ENCODE measurements at places on chromosomes 7 and 10.
A peak's percentile ranks its signal among the peaks of the same experiment; 100 is the strongest.

DNA sequence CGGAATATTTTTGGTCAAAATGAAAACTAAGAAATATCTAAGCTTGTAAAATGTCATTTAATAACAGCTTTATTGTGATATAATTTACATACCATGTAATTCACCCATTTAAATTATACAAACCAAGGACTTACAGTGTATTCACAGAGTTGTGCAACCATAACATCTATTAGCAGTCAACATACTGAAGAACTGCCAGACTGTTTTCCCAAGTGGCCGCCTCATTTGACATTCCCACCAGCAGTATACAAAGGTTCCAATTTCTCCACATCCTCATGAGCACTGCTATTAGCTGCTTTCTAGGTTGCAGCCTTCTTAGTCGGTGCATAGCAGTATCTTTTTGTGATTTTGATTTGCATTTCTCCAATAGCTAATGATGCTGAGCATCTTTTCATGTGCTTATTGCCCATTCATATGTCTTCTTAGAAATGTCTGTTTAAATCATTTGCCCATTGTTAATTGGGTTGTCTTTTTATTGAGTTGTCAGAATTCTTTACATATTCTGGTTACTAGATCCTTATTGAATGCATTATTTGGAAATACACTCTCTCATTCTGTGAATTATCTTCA, 153.0 kb upstream of the FGFR2 start:
- no peak for DNase-seq

GRCh38 chr10:128373071-128373749, 247.0 kb upstream of the MKI67 start:
- no peak for DNase-seq

DNA sequence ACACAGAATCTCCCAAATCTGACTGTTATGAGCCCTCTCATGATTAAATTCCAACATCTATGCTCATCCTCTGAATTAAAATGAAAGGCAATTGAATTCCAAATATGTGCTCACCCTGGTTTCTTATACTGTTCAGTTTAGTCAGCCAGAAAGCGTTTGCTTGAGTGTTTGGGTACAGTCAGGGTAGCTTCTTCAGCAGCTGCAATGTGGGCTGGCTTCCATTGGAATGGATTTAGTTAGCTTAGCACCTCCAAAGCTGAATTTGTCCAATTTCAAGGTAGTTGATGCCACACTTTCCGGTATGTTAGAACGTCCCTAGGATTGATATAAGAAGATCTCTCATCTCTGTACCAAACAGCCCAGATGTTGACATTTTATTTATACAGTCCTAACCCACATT, 9.3 kb downstream of the KLHL7 start:
- no peak for DNase-seq

DNA sequence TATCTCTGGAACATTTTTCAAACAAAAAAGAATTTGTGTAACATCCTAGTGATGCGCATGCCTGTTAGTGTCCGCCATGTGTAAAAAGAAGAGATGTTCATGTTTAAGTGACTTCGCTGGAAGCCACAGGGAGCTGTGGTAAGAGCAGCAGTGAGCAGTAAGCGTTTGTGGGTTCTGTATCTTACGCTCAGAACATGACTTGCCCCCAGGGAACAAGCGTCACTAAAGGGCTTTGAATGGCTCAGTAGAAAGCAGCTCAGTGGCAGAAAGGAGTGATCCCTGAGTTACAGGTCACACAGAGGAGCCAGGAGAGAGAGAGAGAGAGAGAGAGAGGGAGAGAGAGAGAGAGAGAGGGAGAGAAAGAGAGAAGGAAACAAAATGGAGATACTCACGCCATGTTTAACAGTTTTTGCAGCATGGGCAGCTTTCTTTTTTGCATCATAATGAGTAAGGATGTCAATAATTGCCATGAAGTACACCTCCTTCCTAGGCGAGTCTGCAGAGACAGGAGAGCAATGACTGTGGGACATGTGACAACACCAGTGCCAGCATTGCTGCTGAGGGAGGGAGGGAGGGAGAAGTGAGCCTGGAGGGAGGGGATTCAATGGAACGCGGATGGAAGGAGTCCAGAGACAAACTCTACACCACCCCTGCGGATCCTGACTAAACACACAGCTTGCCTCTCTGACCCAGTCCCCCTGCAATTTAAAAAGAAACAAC, 174.6 kb downstream of the PIP4K2A start:
- no peak for DNase-seq

DNA sequence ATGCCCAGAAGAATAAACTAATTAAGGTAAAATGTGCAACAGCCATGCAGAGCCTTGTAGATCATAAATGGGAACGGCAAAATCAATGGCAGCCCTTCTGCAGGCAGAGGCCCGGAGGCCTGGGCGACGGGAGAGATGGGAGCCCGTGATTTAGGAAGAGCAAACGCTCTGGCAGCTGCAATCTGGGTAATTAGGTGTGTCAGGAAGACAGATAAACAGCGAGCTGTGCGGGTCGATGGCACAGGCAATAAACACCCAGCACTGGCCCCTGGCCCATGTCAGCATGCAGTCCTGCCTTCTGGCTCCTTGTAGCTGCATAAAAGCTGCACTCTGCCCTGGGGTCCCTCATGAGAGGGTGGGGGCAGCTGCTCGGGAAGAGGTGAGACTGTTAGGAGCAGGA, 78.0 kb downstream of the GOLGA7B start:
- DNase-seq, result no peak

- no peak for DNase-seq
Measured at GRCh38 chr10:100748231-100749058, 3.1 kb downstream of the PAX2 start.

DNA sequence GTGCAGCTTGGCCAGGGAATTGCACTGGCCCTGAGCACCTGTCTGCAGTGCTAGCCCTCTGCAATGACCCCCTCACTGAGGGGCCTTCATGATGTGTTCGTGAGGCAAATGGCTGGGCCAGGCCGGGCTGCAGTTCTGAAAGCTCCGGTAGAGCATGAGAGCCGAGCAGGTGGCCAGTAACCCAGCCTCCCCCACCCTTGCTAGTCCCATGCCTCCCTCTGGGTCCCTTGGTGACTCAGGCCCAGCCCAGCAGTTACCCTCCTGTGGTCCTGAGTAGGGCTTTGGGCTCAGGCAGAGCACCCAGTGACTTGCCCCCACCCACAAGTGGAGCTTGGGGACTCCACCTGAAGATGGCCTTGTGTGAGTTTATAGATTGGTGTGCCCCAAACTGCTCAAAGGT, 16.1 kb upstream of the CSGALNACT2 start:
- DNase-seq, result no peak

- no peak for DNase-seq
Measured at GRCh38 chr10:44316187-44316921, 68.5 kb downstream of the CXCL12 start.

GRCh38 chr7:100621554-100621953, 9.2 kb downstream of the MOSPD3 start:
- no peak for DNase-seq

GRCh38 chr7:99938296-99938695, 8.9 kb upstream of the GJC3 start:
- no peak for DNase-seq

DNA sequence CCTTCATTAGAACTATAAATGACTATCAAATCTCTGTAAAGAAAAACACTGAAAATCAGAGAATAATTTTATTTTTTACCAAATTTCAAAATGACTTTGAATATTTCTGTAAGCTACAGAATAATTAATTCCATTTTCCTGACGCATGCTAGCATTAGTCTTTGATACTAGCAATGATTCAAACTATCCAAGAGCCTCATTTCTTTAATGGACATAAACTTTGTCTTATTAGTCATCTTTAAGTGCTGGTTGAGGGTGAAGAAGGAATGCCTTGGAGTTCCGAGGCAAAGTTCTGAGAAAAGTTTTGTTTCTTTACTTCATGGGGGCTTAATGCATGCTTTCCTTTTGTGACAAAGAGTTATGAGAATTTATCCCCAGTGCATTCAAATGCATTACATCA, 137.3 kb downstream of the AGMO start:
- DNase-seq, result no peak

- DNase-seq, result no peak
Measured at GRCh38 chr10:113754768-113755167, 3.3 kb downstream of the PLEKHS1 start.

DNA sequence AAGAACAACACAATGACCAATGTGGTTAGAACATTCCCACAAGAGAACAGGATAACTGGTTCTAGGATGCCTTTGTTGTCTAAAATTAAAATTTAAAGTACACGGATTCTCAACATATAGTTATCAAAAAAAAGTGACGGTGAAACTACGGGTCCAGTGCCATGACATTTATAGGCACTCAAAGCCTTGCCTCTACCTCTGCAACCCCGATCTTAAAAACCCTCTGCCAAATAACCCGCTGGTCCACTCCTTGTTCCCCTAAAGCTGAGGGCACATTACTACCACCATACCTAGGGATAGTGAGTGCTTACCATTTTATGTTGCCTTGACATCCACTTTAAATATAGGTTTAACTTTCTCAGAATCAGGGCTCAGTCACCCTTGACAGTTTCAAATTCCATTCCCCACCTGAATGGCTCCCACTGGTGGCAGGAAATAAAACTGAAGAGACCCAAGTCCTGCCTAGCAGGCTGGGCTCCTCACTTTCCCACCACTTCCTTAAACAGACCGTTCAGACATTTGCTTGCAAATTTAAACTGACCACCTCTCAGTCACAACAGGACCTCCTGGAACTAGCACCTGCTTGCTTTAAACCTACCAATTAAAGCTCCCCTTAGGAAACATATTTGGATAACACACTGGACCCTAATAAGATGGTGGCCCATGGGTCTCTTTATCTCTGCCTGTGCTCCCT, 169.9 kb upstream of the ASAH2 start:
- peak; percentile 3 for DNase-seq

DNA sequence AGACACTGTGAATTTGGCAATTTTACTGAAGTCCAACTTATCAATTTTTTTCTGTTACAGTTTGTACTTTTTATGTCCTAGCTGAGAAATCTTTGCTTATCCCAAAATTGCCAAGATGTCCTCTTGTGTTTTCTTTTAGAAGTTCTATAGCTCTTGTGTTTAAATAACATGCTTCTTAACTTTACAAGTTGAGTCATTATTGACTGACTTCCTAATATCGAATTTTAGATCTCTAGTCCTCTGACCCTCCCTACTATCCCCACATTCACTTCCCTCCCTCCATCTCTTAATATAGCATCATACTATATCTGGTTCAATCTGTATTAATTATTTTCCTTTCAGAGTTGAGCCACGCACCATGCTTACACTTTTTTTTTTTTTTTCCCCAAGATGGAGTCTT, 61.9 kb downstream of the MRPL32 start:
- DNase-seq, result no peak

- no peak for DNase-seq
Measured at GRCh38 chr10:106440355-106440754, 724.2 kb downstream of the SORCS1 start.

DNA sequence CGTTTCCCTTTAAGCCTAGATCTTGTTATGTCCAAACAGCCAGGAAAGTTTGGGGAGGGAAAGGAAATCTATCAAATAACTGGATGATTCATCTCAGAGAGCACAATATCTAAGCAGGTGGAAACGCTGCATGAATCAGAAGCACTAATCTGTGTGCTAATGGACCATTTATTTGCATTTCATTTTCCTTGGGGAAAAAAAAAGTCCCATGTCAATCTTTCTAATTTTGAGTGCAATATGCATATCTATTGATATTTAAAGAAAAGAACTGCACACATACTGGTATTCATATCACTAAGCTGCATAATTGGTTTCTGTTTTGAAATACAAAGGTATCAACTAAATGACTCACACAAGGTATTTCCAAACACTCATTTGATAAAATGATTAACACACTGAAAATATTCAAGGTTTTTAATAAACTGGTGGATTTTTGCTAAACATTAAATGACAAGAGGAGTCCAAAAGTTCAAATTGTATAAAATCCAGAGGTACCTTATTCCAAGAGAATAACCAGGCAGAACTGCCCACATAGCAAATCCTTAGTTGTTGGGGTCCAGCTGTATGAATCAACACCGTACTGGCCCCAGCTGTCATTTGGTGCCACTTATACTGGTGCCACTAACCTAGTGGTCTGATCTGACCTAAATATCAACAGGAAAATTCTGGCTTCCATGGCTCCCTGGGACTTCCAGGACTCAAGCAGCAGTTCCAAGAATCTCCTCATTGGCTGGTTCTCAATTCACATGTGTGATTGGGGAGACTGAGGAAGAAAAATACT, 122.2 kb upstream of the SP4 start:
- no peak for DNase-seq

GRCh38 chr10:5497948-5498730, 1.2 kb downstream of the CALML5 start:
- peak; percentile 17 for DNase-seq

GRCh38 chr7:144835155-144835611, 670 bp downstream of the TPK1 start:
- DNase-seq, result peak; percentile 23

GRCh38 chr7:137755846-137756651, 90.7 kb downstream of the DGKI start:
- DNase-seq, result no peak

- DNase-seq, result no peak
Measured at GRCh38 chr10:60266513-60266912, 123.2 kb downstream of the ANK3 start.

GRCh38 chr7:138832966-138833365, 35.0 kb upstream of the ATP6V0A4 start:
- DNase-seq, result no peak

GRCh38 chr7:111820621-111821020, 258.3 kb upstream of the IMMP2L start:
- no peak for DNase-seq

DNA sequence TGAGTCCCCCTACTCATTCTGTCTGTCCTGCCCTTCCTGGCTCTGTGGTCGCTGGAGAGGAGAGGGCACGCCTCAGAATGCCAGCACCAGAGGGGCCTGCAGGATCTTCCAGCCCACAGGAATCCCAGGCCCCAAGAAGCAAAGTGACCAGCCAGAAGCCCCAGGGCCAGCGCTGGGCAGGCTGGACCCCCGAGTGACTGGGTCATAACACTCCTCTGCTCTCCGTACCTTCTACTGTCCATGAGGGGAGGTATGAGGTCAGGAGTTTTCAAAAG, 102.6 kb upstream of the GPR26 start:
- DNase-seq, result no peak

GRCh38 chr10:111824128-111824527, 359.4 kb downstream of the GPAM start:
- DNase-seq, result no peak

DNA sequence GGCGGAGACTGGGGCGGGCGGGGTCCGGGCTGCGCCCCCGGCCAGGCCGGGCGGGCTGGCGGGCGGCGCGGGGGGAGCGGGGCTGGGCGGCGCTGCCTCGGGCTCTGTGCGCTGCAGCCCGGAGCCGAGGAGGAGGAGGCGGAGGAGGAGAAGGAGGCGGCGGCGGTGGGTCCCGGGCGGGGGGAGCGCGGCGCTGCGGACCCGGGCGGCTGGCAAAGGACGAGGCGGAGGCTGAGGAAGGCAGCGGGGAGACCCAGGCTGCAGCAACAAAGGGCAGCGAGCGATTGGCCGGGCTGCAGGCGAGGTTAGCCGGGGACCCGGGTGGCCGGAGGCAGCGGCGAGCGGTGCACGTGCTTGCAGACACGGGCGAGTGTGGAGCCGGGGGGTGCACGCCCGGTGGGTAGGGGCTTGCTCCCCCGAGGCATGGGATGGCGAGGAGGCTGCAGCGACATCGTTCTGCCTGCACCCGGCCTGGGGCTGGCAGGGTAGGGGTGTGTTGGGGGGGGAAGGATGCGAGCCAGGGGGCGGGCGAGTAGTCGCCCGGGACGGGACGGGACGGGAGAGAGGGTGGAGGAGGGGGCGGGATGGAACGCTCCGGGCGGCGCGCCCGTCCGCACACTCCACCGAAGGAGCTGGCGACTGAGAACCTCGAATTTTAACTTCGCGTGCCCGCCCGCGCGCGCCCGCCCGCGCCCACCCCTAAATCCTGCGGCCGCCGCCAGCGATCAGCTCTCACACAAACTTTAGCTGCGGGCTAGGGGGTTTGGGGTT, 844 bp upstream of the KAT6B start:
- DNase-seq, result peak; percentile 45

- no peak for DNase-seq
Measured at GRCh38 chr7:47128700-47129099, 453.2 kb downstream of the TNS3 start.

Data from NCI-H510A treated with DMSO at 0.1 percent for 48 hours (cell line).